ENCODE measurements at places on chromosomes 2 and 18. TPM values are rescaled to one million over a fixed set of nuclear protein-coding genes. Genes with fewer than 3 reads are reported as not detected.

The DGKD gene
- total RNA-seq, result 20.6 TPM

The ABCG5 gene
- total RNA-seq, result not detected

The RAB6C gene
- total RNA-seq, result 0.36 TPM

GRCh38 chr2:222518570-222519381 is 94.4 kb downstream of the SGPP2 start:
- H3K27me3 ChIP-seq, result no peaks in the 10 kb centered on the region
- H3K4me3 ChIP-seq, result no peak overlapping the region
- no peaks in the 10 kb centered on the region for H3K36me3 ChIP-seq
- no peak overlapping the region for H3K27ac ChIP-seq
- no peak for DNase-seq
- peaks cover 7% of the 10 kb centered on the region for H3K4me1 ChIP-seq

DNA sequence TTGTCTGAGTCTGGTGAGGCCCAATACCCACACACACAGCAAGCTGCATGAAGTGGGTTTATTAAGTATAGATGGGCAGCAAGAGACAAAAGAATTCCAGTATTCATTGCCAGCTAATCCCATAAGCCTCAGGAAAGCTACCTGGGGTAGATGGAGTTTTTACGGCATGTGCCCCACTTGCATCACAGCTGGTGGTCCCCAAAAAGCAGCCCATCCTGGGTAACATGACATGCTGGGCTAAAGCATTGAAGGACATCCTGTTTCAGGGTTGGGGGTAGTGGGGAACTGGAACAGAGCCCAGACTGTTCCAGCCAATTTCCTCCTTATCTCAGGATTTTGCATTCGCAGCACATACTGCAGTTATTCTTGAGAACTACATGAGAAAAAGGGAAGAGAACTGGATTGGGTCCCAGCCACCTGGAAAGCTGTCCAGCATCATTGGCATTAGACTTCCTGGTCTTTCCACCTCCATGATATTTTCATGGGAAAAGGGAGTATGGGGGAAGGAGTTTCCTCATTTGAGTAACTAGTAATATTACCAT is 240.1 kb upstream of the MMADHC start:
- no peaks in the 10 kb centered on the region for H3K36me3 ChIP-seq
- DNase-seq, result no peak
- no peaks in the 10 kb centered on the region for H3K4me1 ChIP-seq
- H3K27me3 ChIP-seq, result no peaks in the 10 kb centered on the region
- no peak overlapping the region for H3K27ac ChIP-seq

DNA sequence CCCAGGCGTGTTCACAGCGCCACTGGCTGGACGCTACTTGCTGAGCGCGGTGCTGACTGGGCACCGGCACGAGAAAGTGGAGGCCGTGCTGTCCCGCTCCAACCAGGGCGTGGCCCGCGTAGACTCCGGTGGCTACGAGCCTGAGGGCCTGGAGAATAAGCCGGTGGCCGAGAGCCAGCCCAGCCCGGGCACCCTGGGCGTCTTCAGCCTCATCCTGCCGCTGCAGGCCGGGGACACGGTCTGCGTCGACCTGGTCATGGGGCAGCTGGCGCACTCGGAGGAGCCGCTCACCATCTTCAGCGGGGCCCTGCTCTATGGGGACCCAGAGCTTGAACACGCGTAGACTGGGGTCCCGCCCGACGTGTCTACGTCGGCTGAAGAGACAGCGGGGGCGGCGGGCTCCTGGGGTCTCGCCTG is 891 bp upstream of the KHK start:
- H3K27me3 ChIP-seq, result no peaks in the 10 kb centered on the region
- peak overlapping the region; percentile 52 for H3K4me3 ChIP-seq
- peaks cover 11% of the 10 kb centered on the region for H3K36me3 ChIP-seq

All from sigmoid colon (tissue), 7 donors.